Endothelial cell of umbilical vein (primary cell): ENCODE measurements at places on chromosomes 5 and 9. TPM values are rescaled to one million over a fixed set of nuclear protein-coding genes. Genes with fewer than 3 reads are reported as not detected.

Gene ADGRV1
- 0.05 and 0.55 TPM in 2 replicates for polyA plus RNA-seq

Gene FREM1
- 0.10 and 0.21 TPM in 2 replicates for polyA plus RNA-seq

Gene ALDH1A1
- polyA plus RNA-seq, result 73.4 and 91.1 TPM in 2 replicates

Gene FCN2
- not detected in 2 replicates for polyA plus RNA-seq

Gene ANAPC2
- polyA plus RNA-seq, result 44.8 and 57.5 TPM in 2 replicates

Gene HNRNPAB
- polyA plus RNA-seq, result 165 and 207 TPM in 2 replicates

Gene MCIDAS
- not detected in 2 replicates for polyA plus RNA-seq

Gene GFPT2
- polyA plus RNA-seq, result 3.2 and 4.3 TPM in 2 replicates

Gene SLC6A19
- polyA plus RNA-seq, result not detected in 2 replicates

Gene ARSI
- 0.03 and 0.17 TPM in 2 replicates for polyA plus RNA-seq

Gene MYO10
- 20.1 and 36.0 TPM in 2 replicates for polyA plus RNA-seq

Gene PTPA
- 97.7 and 108 TPM in 2 replicates for polyA plus RNA-seq

Gene C9orf57
- polyA plus RNA-seq, result not detected in 2 replicates

Gene KCTD16
- polyA plus RNA-seq, result 0.13 and 0.21 TPM in 2 replicates

Gene GABRB2
- not detected in 2 replicates for polyA plus RNA-seq

Gene SCGB3A2
- not detected in 2 replicates for polyA plus RNA-seq
